ENCODE measurements at places on chromosomes 6 and 20.

GRCh38 chr6:121086876-121087275, 247.4 kb downstream of the TBC1D32 start:
- no peak for DNase-seq

DNA sequence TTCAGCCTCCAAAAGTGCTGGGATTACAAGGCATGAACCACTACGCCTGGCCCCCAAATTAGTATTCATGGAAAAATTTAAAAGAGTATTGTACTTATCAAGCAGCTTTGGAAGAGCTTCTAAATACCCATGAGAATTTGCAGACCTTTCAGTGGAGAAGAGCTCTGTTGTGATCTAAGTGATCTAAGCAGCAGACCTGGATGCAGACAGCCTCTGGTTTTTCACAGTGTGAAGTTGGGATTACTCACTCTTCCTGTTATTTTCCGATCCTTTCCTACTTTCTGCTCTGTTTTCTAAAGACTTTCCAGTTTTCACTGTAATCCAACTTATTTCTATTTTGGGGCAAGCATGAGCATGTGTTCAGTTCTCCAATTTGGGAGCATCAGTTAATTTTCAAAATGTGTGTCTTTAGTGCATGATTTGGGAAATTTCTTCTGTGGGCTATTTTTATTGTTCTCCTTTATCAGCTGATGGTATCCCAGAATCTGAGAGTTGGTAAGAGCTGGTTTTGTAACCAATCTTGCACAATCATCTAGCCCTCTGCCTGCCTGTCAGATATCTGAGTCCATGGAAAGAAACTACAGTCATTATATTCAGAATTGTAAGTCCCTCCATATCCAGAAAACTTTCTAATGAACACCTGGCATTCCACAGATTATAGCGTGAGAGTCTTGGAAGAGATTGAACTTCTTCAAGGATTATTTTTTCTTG, 207.7 kb upstream of the DTNBP1 start:
- no peak for DNase-seq

DNA sequence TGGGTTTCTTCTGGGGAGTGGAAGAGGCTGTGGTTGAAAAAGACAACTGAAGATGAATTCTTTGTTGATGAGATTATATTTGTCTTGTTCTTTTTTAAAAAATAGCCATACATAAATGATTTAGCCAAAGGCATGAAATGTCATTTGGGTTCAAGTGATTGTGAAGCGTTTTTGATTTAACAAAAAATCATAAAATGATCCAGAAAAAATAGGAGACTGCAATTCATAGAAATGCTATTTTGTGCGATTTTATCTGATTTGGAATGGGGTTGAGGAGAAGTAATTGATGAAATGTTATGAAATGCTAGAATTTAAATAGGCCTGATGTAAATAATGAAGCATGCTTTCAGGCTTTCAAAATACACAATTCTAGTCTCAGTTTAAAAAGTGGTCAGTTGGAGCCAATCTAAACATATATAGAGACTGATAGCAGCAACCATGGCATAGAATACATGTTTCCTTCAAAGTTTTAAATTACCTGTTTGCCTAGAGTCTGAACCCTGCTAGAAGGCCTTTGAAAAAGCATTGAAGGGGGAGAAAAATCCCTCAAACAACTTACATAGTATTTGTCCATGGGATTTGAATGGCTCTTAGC, 21.8 kb downstream of the PFDN4 start:
- DNase-seq, result no peak

- no peak for DNase-seq
Observed at GRCh38 chr6:123022975-123023374, 26.9 kb downstream of the CLVS2 start.

DNA sequence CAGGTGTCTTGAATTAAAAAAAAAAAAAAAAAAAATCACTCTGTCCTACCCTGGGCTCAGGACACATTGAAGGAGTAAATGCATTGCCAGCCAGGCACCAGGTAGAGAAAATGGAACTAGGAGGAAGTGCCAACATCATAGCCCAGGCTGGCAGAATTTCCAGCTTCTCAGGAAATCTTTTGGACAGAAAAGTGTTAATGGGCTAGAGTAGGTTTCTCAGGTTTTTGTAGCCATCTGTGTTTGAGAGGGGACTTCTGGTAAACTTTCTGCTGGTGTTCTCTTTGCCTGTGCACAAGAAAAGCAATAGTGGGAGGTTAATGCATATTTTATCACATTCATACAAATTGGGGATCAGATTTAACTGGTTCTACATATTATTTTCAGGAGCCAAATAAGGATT, 678.3 kb upstream of the NRSN1 start:
- no peak for DNase-seq

GRCh38 chr6:136947037-136947436, 24.9 kb downstream of the SLC35D3 start:
- DNase-seq, result no peak

GRCh38 chr6:125987026-125987617, 782 bp downstream of the TRMT11 start:
- DNase-seq, result no peak

Data from hippocampal formation (tissue), 2 donors.